ENCODE measurements at places on chromosomes 2 and 18.

DNA sequence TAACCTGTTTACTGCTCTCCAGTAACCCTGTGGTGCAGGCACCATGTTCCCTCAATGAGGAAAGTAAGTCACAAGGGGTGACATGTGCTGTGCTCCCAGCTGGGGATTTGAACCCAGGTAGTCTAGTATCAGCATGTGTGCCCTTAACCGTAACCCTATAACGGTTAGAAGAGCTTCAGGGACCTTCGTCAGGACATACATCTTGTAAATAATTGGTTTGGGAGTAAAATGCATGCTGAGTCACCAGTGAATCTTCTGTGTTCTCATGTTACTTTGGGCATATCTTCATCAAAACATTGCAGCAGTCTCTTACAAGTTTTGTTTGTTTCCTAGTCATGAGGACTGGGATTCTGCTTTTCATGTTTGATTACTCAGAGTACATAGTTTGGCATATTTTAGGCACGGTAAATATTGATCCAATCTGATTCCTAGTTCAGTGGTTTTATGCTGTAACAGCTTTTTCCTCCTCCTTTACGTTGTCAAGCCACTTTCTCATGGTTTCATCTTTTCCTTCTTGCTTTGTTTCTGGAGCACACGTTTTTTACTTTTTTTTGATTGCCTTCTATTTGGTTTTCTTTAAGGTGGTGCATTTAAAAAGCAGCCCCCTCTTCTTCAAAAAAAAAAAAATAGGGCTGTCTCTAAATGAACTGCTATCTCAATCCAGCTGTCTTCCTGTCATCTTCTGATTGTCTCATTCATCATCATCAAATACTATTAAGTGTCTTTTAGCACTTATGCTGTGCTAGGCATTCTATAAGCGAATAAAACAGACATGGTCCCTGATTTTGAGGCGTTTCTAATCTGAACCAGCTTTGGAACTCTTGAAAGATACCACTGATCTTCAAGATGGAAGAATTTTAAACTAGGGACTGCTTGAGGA lies 50.4 kb downstream of the CLIP4 start:
- DNase-seq, result peak; percentile 12

- DNase-seq, result peak; percentile 48
These were observed 138.6 kb upstream of the SCN7A start for GRCh38 chr2:166632616-166633015.

GRCh38 chr2:112787729-112788393 lies 3.6 kb upstream of the IL1A start:
- DNase-seq, result no peak

GRCh38 chr2:66430505-66431273 lies 4.2 kb upstream of the MEIS1 start:
- DNase-seq, result peak; percentile 62

GRCh38 chr2:223943561-223944008 lies 1.6 kb downstream of the WDFY1 start:
- no peak for DNase-seq

- peak; percentile 89 for DNase-seq
These were observed 48.0 kb downstream of the TEX44 start for GRCh38 chr2:231640641-231641111.

DNA sequence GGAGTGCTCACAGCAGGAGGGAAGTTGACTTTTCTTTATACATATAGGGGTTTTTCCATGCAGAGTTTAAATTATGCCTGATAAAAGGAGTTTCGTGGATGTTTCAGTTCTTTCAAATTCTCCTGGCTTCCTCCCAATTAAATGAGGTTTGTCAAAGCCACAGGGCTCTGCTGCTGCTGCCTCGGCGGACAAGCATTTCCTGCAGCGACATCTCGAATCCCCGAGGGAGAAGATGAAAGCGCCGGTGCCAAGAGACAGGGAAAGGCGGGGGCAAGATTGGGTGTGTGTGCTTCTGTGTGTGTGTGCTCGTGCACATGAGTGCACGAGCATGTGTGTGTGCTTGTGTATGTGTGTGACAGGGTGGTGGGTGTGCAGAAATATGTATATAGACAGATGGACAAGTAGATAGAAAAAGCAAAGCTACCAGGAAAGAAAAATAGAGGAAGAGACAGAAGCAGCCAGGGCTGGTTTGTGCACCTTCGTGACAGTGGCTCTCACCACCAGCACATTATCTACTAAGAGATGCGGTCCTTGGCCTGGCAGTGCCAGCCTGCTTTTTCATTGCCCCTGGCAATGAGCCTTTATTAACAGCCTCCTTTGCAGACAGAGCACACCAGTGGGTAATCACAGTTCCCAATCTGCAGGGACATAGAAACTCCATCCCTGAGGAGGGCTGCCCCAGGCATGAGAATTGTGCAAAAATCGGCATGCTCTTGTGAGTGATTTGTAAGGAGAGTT lies 76.2 kb downstream of the CDK15 start:
- peak; percentile 50 for DNase-seq

- peak; percentile 36 for DNase-seq
These were observed 56.2 kb downstream of the ITSN2 start for GRCh38 chr2:24304098-24304497.

DNA sequence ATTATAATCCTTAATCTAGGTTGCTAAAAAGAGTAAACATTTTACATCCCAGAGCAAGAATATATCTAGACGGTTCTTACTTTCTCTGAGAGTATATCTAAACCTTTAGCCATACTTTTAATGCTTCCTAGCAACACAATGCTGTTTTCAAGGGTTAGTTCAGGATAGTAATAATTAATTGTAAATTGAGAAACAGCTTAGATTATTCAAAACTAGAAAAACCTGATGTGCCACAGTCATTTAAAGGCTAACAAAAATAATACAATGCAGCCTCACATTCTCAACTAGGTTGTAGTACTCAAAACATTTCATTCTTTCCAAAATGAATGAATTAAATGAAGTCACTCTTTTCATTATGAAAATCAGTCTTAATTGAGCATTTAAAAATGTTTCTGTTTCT lies 103.2 kb upstream of the OTX1 start:
- DNase-seq, result no peak

DNA sequence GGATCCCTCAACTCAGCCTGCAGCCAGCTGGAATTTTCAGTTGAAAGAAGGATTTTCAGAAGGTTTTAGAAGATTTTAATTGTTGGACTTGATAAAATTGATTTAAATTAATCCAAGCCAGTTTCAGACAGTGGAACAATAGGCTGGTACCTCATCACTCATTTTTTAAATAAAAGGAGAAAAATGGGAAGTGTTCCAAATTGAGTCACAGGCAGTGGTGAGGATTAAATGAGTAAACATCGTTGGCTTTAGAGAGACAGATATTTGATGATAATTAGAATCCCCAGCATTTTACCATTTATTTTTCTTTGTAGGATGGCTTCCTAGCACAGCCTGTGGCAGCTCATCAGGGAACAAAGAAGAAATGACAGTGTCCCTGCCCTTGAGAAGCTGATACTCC lies 7.4 kb downstream of the CXCR4 start:
- DNase-seq, result no peak

DNA sequence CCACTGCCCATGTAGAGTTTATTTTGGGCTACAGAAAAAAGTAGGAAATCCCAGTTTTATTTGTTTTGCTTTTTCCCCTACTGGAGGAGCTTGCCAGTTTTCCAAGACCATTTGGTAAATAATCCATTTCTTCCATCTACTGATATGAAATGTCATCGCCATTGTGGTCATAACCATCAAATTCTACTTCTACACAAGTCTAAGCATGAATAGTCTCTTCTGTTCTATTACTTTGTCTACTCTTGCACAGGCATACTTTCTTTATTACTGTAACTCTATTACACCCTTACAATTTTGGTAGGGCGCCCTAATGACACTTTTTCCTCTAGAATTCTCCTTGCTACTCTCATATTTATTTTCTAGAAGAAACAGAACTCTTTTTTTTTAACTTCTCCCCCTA lies 120.7 kb downstream of the ATAD2B start:
- DNase-seq, result no peak

DNA sequence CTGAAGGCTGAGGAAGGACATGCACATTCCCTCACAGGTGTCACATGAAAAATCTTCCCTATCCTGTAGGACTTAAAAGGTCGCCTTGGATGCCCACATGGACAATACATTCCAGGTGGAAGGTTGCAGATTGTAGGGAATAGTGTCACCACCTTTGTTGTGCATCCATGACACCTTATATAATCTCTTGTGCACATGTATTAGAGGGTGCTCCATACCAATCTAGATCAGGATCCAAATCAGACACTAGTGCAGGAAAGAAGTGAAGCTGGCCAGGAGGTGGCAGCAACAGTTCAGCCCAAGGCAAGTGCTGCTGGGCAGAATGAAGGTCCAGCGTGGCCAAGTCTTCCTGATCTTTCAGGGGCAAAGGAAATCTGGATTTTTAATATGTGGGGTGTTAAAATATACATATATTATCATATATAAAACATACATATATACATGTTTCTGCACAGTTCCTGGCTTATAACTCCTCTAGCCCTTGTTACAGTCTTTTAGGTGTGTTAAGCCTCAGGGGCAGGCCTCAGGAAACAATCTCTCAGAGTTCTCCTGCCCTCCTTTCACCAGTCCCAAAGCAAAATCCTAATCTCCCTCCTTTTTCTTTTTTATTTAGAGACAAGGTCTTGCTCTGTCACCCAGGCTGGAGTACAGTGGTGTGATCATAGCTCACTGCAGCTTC lies 16.6 kb downstream of the NIF3L1 start:
- peak; percentile 85 for DNase-seq

DNA sequence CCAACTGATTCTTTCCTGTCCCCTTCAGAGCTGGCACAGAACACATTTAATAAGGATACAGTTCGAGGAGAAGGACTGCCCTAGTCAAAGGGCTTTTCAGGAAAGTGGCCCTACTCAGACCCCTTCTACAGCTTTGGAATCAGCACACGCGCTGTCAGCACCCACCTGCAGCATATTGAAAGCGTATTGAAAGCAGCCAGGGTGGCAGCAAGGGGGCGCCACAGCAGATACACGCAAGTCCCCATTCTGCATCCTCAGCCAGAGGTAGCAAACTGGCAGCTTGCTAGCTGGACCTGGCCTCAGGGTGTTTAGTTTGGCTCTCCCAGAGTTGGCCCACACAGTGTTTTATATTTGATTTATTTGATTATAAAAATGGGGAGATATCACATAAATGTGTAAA lies 101.0 kb upstream of the NT5C1B start:
- DNase-seq, result no peak

- DNase-seq, result no peak
These were observed 11.7 kb downstream of the YIPF4 start for GRCh38 chr2:32289165-32289999.

DNA sequence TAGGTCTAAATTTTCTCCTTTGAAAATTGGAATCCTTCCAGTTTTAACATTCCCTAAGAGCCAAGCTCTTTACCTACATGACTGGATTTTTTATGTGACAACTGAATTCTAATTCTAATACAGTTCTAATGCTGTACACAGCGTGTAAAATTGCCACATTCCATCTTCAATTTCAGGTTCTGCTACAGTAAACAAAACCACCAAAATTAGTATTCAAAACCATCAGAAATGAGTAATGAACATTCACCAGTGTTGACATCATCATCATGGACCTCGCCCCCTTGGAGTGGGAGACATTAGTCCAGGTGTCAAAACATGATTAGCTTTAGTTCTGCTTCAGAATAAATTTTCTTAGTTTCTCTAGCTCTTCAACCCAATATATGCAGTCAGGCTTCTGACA lies 133.6 kb downstream of the MBD2 start:
- peak; percentile 20 for DNase-seq

DNA sequence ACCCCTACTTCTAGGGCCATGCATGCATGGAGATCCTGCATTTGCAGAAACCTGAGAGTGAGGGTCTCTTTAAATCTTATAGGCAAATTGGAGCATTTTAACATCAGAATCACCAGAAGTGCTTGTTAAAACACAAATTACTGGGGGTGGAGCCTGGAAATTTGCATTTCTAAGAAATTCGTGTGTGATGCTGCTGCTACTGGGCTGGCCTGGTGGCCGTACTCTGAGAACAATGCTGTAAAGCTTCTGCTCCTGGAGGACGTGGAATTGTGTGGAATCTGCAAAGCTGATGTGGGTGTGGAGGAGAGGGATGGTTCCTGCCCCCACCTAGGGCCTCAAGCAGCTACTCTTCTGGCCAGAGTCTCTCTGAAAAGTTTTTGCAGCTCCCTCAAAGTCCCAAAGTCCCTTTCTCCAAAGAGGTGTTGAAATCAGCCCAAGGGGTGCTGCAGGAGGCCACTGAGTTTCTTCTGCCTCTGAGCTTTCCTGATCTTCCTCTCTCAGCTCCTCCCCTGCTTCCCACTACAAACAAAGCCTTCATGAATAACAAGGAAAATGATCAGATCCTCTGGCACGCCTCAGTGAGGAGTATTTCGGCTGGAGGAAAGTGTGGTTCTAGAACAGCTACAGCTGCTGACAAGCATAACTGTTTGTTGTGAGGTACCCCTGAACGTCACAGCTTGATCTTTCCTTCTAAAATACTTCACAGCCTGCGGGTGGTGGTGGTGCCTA lies 508.3 kb downstream of the CNTNAP5 start:
- no peak for DNase-seq

DNA sequence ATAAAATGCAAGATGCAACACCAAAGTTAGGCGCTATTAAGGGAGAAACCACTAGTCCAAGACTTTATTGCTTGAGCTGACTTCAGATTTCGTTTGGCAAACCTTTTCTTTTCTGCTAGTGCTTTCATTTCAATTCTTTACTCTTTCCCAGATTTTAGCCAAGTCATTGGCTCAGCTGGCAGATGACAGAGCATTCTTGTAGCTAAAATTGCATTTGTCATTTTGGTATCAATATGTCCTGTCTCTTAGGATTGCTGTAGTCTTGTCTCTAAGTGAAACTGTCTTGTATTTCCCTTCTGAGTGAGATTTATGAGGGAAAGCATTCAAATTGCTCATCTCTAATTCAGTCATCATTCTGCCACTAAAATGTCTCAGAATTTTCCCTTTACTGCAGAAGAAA lies 335.1 kb downstream of the METTL4 start:
- DNase-seq, result no peak

DNA sequence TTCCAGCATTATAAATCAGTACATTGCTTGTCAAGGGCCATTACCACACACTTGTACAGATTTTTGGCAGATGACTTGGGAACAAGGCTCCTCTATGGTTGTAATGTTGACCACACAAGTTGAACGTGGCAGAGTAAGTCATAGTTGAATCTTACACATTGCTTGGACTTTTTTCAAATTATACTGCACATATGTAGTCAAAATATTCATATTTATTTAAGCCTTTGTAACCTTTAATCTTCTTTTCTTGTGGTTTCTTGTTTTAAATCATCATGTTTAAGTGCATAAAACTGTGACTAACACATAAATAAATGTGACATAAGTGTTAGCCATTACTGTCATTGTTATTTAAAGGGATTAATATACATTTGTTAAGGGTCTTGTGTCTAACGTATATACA lies 52.1 kb upstream of the EPB41L5 start:
- DNase-seq, result no peak

GRCh38 chr2:98459496-98460175 lies 15.0 kb downstream of the INPP4A start:
- DNase-seq, result no peak

GRCh38 chr2:96528006-96528699 lies 8.4 kb upstream of the ARID5A start:
- no peak for DNase-seq

- no peak for DNase-seq
These were observed 177.8 kb downstream of the TXNL1 start for GRCh38 chr18:56460581-56460980.

Data from kidney (tissue), 22 donors.